AG04449 (cell line): ENCODE measurements at places on chromosomes 3 and 15.

DNA sequence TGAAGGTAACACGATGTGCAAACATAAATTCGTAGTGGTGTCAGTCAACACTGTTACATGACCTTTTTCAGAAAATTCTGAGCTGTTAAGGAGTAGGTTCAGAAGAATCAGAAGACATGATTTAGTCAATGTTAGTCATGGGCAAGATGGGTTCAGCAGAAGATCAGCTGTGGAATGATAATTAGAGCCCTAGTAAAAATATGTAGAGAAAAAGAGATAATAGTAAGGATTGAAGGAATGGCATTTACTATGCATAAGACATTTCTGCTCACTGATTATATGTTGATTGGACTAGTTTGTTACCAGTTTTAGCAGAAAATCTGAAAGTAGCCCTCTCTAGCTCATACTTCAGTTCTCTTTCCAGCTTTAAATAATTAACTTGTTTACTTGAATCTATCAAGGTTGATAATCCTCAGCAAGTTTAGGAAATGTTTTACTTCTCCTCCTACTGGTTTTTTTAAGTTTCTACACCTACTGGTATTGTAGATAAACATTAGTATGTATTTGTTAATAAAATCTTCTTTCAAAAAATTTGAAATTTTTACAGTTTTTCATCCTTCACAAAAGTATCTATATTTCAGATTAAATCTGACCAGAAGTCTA, 98.6 kb downstream of the ALCAM start:
- no peak for DNase-seq

- DNase-seq, result no peak
Observed at GRCh38 chr3:118884748-118885206, 149.9 kb downstream of the IGSF11 start.

GRCh38 chr15:68574046-68574445, 4.7 kb upstream of the CORO2B start:
- no peak for DNase-seq

DNA sequence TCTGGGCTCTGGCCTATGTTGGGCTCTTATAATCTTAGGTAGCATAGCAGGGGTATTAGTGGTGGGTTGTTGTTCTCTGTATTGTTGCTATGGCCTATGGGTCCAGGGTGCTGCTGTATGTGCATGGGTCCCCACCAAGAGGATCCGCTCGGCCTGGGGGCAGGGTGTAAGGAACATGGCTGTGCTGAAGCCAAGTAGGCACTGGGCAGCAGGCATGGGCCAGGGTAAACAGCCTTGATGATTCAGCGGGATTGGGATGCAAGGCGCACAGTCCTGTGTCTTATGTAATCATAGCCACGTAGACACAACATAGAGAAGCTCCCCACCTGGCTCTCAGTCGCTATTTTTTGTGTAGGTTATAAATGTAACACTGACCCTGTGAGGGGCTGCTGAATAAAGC, 306.9 kb downstream of the ZPLD1 start:
- no peak for DNase-seq

GRCh38 chr3:122055215-122055614, at the start of gene CD86:
TSS of gene CD86 (plus strand) at chr3:122055362. CDS start at chr3:122055490, 128 bp downstream.
- no peak for DNase-seq

GRCh38 chr15:40259021-40259420, 20.2 kb downstream of the PAK6 start:
- no peak for DNase-seq

DNA sequence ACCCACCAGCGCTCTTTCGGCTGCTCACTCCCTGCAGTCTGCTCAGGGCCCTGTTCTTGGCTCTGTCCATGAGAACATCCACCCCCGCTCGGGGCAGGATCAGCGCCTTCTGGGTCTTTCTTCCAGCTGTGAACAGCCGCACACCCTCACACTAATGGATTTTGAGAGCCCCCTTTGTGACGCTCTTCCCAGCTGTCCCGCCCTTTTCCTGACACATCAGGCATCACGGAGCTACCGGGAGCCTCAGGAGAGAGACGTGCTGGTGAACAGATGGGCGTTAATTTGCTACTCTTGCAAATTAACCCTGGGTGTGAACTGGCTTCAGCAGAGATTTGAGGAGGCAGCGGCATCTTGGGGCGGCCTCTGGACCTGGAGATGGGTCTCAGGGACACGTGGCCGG, 113.0 kb downstream of the TMEM266 start:
- no peak for DNase-seq

DNA sequence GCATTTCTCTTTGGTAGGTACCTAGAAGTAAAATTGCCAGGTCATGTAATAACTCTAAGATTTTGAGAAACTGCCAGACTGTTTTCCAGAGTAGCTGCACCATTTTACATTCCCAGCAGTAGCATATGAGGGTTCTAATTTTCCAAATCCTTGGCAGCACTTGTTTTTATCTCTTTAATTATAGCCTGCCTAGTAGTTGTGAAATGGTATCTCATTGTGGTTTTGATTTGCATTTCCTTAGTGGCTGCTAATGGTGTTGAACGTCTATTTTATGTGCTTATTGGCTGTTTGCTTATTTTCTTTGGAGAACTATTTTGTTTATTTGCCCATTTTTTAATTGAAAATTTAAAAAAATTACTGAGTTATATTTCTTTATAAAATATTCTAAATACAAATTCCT, 117.9 kb downstream of the TCF12 start:
- no peak for DNase-seq

DNA sequence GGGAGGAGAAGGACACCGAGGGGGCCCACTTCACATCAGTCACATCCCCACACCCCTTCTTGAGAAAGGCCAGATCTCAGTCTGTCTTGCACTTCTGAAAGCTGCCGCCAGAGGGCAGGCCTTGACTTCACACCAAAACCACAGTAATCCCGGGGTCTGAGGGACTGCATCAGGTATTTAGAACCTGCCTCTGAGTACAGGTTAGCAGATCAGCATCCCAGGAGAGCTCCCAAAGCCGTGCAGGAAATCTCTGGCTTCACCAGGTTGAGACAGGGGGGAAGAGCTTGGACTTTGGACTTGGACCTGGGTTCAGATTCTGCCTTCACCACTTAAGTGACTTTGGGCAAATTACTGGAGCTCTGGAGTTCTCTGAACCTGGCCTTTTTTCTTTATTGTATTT, 50.3 kb downstream of the LHFPL4 start:
- peak; percentile 5 for DNase-seq

DNA sequence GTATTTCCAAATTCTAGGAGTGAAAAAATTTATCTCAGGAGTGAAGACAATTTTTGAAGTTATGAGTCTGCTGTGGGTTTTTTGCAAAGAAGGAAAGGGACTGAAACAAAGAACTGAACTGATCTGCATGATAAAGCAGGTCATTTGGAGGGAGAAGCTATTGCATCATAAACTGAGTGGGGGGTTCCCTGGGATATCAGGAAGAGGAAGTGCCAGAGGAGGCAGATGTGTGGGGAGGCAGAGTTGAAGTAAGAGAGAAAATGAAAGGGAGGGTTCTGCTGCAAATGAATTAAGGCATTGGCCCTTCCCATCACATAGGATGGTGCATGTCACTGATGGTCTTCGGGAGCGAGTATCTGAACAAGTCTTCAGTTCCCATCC, 379.2 kb downstream of the VPS13C start:
- DNase-seq, result no peak

- peak; percentile 16 for DNase-seq
Observed at GRCh38 chr15:57654153-57654852, 52.2 kb upstream of the POLR2M start.

GRCh38 chr15:67731112-67731721, 94.1 kb upstream of the SKOR1 start:
- DNase-seq, result no peak

- no peak for DNase-seq
Observed at GRCh38 chr3:153967260-153967659, 153.9 kb upstream of the ARHGEF26 start.

GRCh38 chr15:80615783-80616391, 79.2 kb upstream of the ABHD17C start:
- no peak for DNase-seq

DNA sequence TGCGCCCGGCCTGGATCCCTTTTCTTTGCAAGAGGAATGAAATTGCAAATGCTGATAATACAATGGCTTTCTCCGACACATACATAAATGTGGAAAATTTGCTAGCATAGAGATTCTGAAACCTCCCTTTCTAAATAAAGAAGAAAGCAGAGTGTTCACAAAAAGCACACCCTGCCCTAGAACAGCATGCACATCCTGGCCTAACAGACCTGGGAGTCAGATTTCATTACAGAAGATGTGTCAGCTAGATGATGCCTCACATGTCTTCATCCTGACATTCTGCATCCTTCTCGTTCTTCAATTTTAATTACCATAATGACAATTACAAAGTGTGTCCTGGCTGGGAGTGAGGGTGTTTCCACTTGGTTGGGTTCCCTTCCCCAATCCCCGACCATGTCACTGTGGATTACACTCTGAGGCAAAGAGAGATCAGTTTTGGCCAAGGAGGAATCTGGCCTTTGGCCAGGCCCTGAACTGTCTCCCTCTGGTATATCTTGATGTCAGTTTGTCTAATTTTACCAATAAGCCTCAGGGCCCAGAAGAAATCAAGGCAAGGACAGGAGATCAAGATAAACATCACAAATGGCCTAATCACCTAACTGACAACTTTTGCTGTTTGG, 104.9 kb upstream of the SPATA12 start:
- DNase-seq, result no peak

DNA sequence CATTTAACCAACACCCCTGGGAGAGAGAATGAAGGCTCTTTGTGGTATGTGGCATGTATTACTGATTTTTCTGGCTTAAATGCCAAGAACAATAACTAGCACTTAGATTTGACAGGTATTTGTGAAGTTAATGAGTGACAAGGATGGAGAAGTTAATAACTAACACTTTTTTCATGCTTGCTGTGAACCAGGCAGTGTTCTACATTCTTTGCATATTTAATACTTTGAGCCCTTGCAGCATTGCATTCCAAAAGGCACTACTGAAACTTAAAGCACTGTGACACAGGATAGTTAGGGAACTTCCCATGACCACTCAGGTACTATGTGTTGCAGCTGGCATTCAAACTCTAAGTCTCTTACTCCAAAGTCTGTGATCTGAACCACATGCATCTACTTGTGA, 650.6 kb downstream of the ZPLD1 start:
- no peak for DNase-seq

DNA sequence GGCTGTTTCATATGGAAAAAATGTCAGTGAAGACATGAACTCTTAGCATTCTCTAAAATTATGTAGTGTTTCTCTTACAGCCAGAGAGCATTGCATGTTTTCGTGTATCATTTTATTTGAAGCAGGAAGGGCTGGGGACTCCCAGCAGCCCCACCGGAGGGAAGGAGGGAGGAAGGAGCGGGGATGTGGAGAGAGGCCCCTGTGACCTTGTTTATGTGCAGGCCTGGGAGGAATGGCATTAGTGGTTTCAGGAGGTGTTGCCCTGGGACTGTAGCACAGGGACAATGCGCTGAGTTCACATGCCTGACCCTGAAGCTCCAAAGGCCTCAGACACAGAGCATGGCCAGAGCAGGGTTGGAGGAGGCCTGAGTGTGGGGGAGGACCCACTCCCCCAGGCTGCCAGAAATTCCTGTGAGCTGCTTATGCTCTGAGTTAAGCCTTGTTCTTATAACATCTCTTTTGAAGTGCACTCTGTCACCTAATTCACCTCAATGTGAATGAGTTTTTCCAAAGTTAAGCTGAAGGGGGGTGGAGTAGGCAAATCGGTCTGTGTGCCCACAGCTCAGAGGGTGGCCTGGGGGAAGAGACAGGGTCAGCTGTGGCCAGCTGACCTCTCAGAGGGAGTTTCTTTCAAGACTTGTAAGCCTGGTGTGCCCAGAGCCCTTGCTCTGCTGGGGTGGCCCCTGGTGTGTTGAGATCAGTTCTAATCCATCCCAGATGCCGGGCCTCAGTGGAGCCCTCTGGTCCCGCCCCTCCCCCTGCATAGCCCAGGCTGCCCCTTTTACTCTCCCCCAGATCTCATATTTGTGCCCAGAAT, 3.9 kb upstream of the RNU6-1 start:
- DNase-seq, result no peak

DNA sequence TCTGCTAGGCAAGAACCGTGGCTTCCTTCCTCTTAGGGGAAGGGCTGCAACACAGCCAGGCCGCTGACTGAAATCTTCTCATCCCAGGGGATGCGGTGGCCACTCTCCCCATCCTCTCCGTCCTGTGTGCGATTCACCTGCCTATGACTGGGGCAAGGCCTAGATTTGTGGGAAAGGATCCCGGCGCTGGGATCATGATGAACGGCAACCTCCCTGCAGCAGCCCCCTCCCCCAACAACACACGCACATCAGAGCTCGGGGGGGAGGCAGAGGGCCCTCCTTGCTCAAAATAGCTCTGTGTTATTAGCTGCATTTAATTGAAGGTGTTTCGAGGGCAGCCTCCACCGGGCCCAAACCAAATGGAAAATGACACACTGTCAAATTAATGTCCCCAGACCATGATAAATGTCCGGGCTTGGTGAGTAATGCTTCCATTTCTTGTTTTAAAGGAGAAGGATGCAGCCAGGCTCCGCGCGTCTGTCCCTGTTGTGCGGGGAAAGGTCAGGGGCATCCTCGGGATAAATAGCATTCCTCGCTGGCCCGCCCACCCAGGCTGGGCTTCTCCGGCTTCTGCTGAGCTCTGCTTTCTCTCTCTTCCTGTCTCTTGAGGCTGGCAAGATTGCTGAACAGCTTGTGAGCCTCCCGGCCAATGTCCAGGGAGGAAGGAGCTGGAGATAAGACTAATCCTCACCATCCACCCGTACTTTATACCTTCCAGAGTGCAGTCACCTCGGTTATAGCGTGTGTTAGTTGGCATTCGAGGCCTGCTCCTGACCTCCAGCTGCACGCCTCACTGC, 56.4 kb upstream of the TLE3 start:
- no peak for DNase-seq

DNA sequence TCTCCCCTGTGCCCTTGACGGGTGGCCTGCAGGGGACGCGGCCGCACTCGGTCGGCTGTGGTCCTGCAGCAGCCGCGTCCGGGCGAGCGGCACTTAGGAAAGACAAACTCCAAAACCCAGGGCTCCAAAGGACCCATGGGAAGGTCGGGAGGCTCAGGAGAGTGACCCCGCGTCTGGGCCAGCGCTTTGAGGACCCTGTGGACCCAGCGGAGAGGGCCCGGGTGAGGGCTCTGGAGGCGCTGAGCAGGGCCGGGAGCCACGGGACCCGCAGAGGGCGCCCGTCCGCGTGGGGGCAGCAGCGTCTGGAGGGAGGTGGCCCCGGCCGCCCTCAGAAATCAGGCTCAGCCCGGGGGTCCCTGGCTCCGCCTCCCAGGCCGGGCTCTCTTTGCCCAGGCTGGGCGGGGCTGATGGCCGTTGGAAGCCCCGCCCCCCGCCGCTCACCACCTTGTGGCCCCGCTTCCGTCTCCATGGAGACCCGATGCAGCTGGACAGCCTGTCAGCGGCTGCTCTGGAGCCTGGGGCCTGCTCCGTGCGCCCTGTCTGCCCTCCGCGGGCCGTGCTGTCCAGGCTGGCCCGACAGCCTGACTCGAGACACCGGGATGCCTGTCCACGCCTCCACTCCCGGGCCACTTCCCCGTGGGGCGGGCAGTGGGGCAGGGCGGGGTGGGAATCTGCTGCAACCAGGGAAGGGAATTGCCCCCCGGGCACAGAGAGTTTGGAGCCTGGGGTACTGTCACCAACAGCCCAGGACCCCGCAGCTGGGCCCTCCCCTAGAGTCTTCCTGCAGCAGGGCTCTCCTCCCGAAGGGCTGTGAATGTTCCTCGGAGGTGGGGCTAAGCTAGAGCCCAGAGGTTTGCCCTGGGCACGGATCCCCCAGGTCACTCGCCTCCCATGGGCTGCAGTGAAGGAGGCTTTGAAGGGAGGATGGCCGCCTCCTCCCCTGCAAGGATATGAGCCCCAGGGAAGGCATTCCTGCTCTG, 34.8 kb upstream of the RPL32 start:
- DNase-seq, result no peak
